ENCODE measurements at places on chromosomes 12 and 14. TPM values are rescaled to one million over a fixed set of nuclear protein-coding genes. Genes with fewer than 3 reads are reported as not detected.

Gene BMAL2
- 6.7 TPM for polyA plus RNA-seq

Gene SLC7A7
- 106 TPM for polyA plus RNA-seq

Gene PTHLH
- 0.81 TPM for polyA plus RNA-seq

Gene TPH2
- polyA plus RNA-seq, result 0.47 TPM

Gene ACRBP
- polyA plus RNA-seq, result 4.9 TPM

Gene OTOGL
- polyA plus RNA-seq, result 0.66 TPM

Gene TCL1B
- 0.30 TPM for polyA plus RNA-seq

Gene PDE3A
- 24.9 TPM for polyA plus RNA-seq

Gene DIO2
- polyA plus RNA-seq, result 1.5 TPM

Gene ACOT4
- polyA plus RNA-seq, result 3.5 TPM

Gene OR6C2
- not detected for polyA plus RNA-seq

Gene MYBPC1
- not detected for polyA plus RNA-seq

Gene JDP2
- polyA plus RNA-seq, result 26.1 TPM

Gene RAD9B
- polyA plus RNA-seq, result 1.3 TPM

Gene TAS2R31
- polyA plus RNA-seq, result 2.9 TPM

Gene GPR135
- 4.2 TPM for polyA plus RNA-seq

Gene SCNN1A
- polyA plus RNA-seq, result 68.0 TPM

Gene TUNAR
- 0.25 TPM for polyA plus RNA-seq

Gene SPTB
- polyA plus RNA-seq, result 16.0 TPM

Gene CDKN3
- 30.2 TPM for polyA plus RNA-seq

Gene ENDOU
- polyA plus RNA-seq, result 0.34 TPM

Gene RPS6KL1
- 0.79 TPM for polyA plus RNA-seq

Gene BAZ2A
- 104 TPM for polyA plus RNA-seq

Gene LPAR5
- 1.3 TPM for polyA plus RNA-seq
